HepG2 (cell line): ENCODE measurements at places on chromosomes 11 and 22. TPM values are rescaled to one million over a fixed set of nuclear protein-coding genes. Genes with fewer than 3 reads are reported as not detected.

DNA sequence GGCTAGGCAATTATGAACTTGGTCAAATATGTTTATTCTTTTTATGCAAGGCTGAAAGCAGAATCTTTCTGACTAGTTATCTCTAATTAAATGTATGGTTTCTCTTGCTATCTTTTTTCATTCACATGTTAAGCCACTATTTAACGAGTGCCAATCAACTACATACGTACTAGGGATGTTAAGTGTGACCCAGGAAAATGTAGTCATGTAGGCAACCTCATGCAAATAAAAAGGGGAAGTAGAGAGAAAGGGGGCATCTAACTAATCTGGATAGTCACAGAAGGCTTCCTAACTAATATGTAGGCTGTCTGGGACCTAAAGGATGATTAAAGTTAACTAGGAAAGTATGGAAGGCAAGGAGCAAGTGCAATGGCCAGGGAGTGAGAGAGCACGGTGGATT lies 23.5 kb downstream of the TBRG1 start:
- DNase-seq = no peak

GRCh38 chr22:47166033-47166404 lies 403.6 kb downstream of the TBC1D22A start:
- no peak for DNase-seq

- peak; percentile 66 for DNase-seq
Observed at GRCh38 chr11:19237813-19238212, 2.9 kb downstream of the E2F8 start.

GRCh38 chr11:85355921-85356320 lies 271.2 kb downstream of the DLG2 start:
- DNase-seq = no peak

- no peak for DNase-seq
Observed at GRCh38 chr11:34213366-34213765, 107.9 kb downstream of the NAT10 start.

- DNase-seq = no peak
Observed at GRCh38 chr11:74004046-74004695, 4.7 kb downstream of the UCP3 start.

DNA sequence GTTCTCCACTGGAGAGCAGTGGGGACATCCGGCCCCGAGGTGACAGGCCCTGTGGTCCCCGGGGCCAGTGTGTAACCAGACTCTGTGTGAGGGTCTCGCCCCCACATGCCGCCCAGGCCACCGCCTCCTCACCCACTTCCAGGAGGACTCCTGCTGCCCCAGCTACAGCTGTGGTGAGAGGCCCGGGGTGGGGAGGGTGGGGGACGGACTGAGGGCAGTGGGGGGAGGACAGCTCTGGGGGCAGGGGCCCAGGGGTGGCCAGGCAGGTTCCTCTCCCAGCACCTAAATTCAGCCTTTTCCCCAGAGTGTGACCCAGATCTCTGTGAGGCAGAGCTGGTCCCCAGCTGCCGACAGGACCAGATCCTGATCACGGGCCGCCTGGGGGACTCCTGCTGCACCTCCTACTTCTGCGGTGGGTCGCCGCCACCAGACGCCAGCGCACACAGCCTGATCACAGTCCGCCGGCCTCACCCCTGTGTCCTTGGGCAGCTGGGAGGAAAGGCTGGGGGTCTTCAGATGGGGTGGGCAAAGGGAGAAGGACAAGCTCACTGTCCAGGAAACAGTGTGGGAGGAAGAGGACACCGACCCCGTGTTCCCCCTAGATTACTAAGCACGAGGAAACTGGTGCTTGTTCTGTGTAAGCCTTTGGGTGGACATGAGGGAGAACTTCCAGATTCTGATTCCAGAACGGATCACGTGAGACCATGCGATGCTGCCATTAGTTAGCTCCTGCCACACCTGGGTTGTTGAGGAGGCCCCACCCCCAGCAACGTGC lies 84.4 kb upstream of the MYOD1 start:
- DNase-seq = no peak

The C11orf87 gene
- not detected in 2 replicates for polyA plus RNA-seq

GRCh38 chr11:119599864-119600541 lies 129.0 kb downstream of the NECTIN1 start:
- no peak for DNase-seq

- DNase-seq = no peak
Observed at GRCh38 chr11:77081976-77082836, 15.4 kb downstream of the CAPN5 start.

The KRTAP5-1 gene
- polyA plus RNA-seq = not detected in 2 replicates

The YPEL4 gene
- 0.04 TPM in 1 of 2 replicates, not detected in the other for polyA plus RNA-seq
